ENCODE measurements at places on chromosomes 12 and 14.

- DNase-seq, result no peak
These were observed 14.6 kb upstream of the FOS start for GRCh38 chr14:75264036-75264435.

- no peak for DNase-seq
These were observed 78.4 kb upstream of the TSPAN8 start for GRCh38 chr12:71236133-71236660.

GRCh38 chr12:119980242-119980641 is 8.8 kb upstream of the BICDL1 start:
- DNase-seq, result no peak

- DNase-seq, result no peak
These were observed 8.6 kb upstream of the CHD4 start for GRCh38 chr12:6615802-6616201.

DNA sequence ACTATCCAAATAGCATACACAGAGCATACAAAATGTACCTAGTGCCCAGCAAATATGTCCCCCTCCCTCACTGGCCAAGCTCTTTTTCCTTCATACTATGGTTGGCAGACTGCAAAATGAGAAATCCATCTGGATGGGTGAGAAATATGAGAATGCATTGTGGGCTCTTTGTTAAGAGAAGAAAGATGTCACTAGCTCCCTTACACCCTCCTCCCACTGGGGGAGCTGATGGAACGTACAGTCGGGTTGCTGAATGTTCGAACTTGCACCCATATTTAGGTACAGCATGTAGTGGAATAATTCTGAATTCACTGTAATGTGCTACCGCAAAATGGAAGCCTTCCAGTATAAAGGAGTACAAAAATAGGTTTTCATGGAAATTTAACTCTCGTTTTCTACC is 377.4 kb downstream of the GRIN2B start:
- no peak for DNase-seq

DNA sequence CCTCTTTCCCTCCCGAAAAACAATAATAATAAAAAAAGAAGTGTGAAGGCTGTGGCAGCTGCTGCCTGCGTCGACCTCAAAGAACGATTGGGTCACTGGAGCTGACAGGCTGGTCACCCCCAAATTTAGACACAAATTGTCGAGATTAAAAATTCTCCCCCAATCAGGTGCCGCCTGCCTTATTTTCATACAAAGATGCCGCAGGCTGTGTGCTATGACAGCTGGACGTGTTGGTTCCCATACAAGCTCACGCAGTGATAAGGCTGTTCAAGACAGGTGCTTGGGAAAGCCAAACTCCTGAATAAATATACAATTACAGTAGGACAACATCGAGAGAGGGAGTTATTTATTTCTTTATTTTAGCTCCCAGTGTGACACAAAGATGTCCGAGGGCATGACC is 1041.8 kb downstream of the VRK1 start:
- no peak for DNase-seq

GRCh38 chr12:32617534-32617933 is 61.6 kb upstream of the DNM1L start:
- no peak for DNase-seq

- no peak for DNase-seq
These were observed 357.0 kb downstream of the NAV3 start for GRCh38 chr12:78187741-78188140.

- DNase-seq, result no peak
These were observed 1151.4 kb upstream of the TMEM132C start for GRCh38 chr12:127115468-127116035.

DNA sequence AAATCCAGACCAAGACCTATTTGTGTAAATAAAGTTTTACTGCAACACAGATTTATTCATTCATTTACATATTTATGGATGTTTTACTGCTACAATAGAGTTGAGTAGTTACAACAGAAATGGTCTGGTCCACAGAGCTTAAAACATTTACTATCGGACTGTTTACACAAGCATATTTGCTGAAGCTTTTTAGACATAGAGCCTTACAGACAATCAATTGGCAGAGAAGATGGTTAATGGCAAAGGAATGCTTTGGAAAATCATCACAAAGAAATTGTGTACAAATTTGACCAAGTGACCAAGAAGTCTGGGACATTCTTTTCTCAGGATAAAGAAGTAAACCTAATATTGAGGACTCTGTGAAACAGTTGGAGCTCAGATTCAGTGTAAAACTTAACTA is 504.3 kb downstream of the SLC16A7 start:
- no peak for DNase-seq

DNA sequence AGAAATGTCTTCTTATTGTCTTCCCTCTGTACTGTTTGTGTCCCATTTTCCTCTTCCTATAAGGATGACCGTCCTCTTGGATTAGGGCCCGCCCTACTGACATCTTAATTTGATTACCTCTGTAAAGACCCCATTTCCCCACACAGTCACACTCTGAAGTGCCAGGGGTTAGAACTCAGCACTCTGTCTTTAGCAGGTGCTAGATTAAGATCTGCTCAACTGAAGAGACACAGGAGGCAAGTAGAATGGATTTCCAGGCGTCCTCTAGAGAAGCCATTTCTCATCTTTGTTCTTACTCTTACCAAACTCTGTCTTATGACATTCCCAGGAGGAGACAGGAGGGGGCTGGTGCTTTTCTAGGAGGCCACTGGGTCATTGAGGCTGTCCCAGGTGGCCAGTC is 50.8 kb downstream of the VCPKMT start:
- DNase-seq, result no peak

DNA sequence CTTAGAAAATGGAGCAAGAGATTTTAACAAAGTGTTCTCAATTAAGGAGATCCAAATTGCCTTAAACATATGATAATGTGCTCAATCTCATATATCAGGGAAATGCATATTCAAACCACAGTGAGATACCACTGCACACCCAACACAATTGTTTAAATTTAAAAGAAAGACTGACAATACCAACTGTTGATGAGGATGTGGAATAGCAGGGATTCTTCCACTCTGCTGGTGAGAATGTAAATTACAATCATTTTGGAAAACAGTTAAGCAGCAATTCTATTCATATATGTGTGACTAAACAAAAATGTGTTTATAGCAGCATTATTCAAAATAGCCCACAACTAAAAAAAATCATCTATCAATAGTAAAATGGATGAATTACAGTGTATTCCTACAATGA is 144.2 kb downstream of the KICS2 start:
- DNase-seq, result no peak

- DNase-seq, result no peak
These were observed 90.2 kb upstream of the RESF1 start for GRCh38 chr12:31868965-31869364.

Data from cortex of kidney (tissue), 1 donor.